Tibial artery (tissue), 4 donors: ENCODE measurements at places on chromosomes 5 and 9.

DNA sequence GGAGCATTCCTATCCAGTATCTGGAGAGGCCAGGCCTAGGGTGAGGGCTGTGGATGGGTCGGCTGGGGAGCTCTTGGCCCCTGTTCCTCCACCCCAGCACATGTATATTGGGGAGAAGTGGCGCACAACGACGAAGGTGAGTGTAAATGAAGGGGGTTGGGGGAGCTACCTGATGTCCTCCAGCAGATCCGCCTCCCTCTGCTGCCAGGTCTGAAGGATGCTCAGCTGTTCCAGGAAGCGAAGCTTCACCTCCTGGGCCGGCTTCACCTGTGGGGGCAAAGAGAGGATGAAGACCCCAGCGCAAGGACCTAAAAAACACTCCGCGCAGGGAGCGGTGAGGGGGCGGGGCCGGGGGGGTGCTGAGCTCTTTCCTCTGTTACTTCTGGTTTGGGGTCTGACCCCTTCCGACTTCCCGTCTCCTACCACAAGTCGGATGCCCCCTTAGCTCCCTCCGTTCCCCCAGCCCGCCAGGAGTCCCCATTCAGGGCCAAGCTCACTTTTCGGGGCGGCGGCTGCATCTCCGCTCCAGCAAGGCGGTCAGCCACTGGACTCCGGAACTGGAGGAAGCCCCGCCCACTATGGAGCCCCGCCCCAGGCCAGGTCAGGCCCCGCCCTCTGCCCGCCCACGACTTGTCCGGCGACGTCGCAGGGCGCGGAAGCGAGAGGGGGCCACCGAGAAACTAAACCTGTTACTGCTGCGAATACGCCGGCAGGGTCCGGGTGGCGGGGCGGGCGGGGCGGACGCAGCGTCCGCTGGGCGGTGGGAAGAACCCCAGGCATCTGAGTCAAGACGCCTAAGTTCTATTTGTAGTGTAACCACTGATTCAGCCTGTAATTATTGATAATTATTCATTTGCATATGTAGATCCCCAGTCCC is at the start of gene FCHSD1:
Gene FCHSD1, minus strand, starts transcription at position 568 of the 877 bp plus-strand sequence. Its CDS starts 50 bp downstream, at position 518.
- peak; percentile 95 for DNase-seq

DNA sequence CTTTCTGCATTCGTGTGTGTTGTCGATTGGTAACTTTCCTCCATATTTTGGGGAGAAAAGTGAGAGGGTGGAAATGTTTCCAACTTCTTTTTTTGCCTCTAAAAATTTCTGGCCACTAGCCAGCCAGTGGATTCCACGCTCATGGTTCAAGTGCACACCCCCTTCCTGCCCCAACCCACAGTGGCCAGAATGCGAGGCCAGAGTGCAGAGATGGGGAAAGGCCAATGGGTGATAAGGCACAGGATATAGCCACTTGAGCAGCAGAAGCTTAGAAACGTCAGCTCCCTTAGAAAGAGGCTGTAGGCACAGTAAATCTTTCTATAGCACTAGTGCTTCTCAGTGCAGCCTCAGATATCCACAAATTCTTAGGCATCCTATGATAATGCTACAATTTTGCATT is 75.8 kb upstream of the ADRB2 start:
- no peak for DNase-seq

DNA sequence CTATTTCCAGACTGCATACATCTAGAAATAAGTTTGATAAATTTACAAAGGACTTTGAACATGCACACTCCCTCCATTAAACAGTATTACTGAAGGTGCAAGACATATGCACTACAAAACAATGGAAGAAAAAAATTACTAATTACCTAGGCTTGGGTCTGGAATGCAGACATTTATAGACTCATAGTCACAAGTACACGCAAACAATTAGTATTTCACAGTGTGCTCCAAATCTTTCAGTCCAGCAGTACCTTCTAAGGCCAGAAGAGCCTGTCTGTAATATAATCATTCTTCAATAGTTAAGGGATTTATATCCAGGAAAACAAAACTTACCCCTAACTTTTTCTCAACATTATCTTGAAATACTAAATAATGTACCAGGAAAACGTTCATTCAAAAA is 11.2 kb downstream of the RICTOR start:
- no peak for DNase-seq

- DNase-seq, result no peak
These were observed 65.4 kb upstream of the IRX4 start for GRCh38 chr5:1948111-1948510.

DNA sequence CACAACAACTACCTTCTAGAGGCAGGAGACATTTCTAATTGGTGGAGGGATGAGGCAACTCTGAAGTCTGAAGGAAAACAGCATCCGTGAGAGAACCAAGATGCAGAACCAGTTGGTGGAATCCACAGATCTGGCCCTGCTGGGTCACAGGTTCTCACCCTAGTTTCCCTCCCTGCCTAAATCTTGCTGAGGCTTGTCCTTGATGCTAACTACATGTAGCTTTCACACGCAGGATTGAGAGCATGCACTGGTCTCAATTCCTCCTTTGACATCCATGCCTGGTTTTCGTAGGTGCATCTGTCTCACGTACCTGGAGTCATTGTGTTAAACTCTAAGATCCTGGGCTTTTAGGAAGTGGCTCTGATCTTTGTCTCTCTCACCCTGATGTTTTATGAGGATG is 9.7 kb upstream of the F2RL1 start:
- DNase-seq, result no peak

DNA sequence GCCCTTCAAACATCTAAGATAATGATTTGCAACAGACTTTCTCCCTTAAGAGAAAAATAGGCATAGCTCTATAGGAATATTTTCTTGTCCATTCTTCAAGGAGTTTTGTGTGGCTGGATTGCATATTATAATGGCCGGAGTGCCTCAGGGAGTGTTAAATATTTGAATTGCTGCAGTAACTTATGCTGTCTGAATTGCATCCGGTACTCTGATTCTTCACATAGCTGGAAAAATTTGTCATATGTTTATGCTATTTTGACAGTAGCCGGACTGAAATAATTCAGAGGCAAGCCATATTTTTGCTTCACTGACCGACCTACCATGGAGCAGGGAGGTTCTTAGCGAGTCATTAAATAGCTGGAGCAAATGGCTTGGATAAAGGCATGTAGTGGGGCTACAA is 621.0 kb downstream of the ACTL7B start:
- no peak for DNase-seq

- peak; percentile 73 for DNase-seq
These were observed 9.3 kb upstream of the PTPN3 start for GRCh38 chr9:109507421-109507838.

DNA sequence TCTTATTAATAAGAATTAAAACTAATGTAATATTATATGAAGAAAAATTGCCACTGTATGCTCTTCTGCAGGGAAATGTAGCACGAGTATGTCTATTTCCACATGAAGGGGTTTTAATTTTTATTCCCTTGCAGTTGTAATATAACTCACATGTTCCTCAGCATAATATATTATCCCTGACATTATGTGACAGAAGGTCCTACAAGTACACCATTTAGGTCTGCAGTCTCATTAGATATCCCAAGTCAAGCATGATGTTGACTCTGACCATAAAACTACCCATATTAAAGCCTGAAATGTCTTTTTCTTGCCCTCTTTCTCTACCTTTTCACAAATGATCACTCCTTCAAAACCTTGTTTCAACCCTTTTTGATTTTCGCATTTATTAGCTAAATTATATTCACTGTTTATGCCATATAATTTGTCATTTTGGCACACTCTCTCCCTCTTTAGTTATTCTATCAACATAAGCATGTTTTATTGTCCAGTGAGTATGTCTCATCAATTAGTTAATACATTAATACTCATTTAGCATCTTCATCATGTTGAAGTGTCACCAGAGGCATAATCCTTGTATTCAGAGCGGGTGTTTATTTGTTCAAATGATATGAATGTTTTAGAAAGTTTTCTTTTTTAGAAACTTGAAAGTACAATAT is 532.8 kb downstream of the MAT2B start:
- DNase-seq, result no peak

- no peak for DNase-seq
These were observed 771 bp upstream of the TMEM171 start for GRCh38 chr5:73119451-73120157.

GRCh38 chr5:52657247-52657645 is 130.5 kb upstream of the ITGA1 start:
- DNase-seq, result no peak

DNA sequence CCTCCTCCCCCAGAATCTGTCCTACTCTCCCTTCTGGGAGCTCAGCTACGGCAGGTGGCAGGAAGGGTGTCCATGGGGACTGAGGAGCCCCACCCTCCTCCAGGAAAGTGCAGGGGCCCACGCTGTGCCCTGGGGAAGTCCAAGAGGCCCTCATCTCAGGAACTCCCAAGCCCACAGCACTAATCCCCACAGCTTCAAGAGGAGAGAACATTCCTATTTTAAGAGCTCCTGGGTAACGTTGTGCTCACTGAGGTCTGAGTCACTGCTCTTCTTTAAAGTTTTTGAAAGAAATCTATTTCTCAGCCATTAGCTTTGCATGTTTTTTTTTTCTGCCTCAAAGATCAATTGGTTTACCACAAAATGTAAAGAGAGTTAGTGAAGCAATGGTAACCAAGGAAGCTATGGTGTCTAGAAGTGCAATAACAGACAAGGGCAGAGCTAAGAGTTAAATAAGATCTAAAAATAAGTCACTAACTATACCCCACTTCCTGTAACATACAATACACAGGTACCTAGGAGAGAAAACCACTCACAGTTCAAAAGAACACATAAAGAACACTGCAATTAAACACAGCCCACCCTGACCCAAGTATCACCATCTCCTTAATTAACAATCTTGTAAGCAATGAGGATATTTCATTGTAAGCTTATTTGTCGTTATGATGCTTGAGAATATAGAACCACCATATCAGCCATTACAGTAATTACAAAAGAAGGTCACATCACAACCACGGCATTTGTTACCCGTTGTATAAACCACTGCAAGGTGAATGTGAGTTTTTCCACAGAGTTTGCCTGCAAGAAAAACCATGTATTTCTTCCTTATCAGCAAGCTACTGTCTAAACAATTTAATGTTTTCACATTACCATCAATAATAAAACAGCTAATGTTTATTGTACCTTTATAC is 382.3 kb upstream of the SLC30A5 start:
- no peak for DNase-seq

- DNase-seq, result no peak
These were observed 24.6 kb upstream of the APBA1 start for GRCh38 chr9:69696802-69697201.

DNA sequence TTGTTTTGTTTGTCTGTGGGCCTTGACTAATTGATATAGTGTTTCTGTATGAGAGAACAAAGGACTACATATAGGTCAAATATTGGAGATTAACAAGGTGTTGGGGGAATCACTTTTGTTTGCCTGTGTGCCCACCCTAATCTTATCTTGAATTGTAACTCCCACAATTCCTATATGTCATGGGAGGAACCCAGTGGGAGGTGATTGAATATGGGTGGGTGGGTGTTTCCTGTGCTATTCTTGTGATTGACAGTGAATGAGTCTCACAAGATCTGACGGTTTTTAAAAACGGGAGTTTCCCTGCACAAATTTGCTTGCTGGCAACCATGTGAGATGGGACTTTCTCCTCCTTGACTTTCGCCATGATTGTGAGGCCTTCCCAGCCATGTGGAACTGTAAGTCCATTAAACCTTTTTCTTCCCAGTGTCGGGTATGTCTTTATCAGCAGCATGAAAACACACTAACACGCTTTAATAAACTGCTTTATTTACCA is 64.9 kb upstream of the HSPB3 start:
- no peak for DNase-seq

DNA sequence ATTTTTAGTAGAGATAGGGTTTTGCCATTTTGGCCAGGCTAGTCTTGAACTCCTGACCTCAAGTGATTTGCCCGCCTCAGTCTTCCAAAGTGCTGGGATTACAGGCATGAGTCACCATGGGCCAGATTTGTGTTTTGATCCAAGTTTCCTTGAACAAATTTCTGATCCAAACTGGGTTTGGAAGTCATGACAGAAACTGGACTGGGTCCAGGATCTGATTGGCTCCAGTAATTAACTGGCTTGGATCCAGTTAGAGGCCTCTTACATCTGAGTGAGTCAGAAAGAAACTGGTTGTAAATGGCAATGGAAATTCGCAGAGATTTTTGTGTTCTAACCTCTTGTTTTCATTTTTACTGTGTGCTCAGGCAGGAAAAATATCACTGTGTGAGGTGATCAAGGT is 141.6 kb downstream of the SLC25A46 start:
- no peak for DNase-seq

DNA sequence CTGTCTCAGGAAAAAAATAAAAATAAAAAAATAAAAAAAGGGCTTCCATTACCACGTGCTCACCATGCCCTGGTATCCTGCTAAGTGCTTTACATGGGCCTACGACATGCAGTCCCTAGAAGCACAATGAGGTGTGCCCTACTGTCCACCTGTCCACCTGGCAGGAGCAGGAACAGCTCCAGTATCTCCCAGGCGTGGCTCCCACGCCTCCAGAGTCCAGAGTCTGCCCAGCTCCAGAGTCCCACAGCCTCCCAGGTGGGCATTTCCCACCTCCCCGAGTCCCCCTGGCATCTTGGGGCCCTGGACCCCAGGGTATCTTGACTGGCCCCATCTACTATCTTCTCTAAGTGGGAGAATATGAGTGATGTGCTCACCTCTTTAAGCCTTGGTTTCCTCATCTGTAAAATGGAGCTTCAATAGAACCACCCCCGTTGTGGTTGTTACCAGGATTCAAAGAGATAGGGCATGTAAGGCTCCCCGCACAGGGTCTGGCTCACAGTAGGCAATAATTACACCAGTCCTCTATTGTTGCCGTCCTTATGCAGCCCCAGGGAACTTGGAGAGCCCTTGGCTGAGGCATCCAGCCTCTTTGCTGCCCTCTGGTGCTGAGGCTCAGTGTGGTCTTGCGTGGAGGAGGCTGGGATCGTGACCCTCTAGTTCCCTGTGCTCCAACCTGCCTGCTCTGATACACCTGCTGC is 8.9 kb downstream of the CXCL14 start:
- DNase-seq, result no peak

DNA sequence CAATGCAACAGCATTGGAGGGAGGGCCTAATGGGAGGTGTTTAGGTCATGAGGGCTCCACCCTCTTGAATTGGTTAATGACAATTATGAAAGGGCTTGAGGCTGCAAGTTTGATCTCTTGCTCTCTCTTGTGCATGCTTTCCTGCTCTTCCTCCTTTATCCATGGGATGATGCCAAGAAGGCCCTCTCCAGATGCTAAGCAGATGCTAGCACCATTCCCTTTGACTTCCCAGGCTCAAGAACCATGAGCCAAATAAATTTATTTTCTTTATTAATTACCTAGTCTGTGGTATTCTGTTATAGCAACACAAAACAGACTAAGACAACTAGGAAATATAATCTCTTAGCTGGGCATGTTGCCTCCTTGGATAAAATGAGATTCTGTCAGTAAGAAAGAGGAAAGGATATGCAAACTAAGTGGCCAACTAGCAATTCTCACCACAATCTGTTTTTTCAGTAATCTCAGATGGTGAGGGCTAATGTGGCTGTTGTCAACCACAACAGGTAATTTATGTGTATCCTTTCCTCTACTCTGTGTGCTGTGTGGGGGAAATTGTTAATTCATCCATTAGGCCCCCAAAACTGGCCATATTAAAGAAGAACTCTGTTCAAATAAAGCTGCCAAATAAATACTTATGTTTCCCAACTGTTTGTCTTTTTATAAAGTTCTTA is 269.1 kb upstream of the CD180 start:
- DNase-seq, result no peak
